ENCODE measurements at places on chromosomes 2 and 18.

DNA sequence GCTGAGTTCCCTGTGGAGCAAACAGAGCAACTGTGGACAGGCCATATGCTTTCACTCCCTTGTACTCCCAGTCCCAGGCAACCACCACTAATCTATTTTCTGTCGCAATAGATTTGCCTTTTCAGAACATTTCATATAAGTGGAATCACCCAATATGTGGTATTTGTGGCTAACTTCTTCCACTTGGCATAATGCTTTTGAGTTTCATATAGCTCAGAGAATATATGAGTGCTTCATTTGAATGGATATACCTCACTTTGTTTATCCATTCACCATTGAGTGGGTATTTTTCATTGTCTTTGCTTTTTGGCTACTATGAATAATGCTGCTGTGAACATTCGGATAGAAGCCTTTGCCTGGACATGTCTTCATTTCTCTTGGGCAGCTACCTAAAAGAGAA is 151.9 kb downstream of the CERS6 start:
- no peak for DNase-seq

GRCh38 chr2:147149575-147150240 is 695.1 kb upstream of the ACVR2A start:
- no peak for DNase-seq

DNA sequence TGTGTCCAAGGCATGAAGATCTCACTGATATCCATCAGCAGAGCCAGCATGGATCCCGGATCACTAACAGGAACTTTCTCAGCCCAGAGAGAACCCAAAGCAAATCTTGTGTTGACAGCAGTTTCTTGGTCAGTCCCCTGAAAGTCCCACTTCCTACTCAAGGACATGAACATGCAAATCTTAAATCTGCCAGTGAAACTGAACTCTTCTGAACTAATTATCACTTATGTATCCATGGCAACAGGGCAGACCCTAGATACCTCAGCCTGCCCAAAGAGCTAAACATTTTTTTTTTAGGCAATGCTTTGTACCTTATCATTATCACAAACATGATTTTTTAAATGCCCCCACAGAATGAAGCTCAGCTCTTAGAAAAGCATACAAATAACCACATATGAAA is 127.8 kb upstream of the DDX18 start:
- no peak for DNase-seq

GRCh38 chr2:226798422-226799210 is 1.0 kb downstream of the IRS1 start:
- DNase-seq, result no peak

- no peak for DNase-seq
These were observed 34.3 kb downstream of the LPIN2 start for GRCh38 chr18:2978661-2979106.

GRCh38 chr18:45826084-45826483 is 609 bp downstream of the SIGLEC15 start:
- no peak for DNase-seq

- DNase-seq, result no peak
These were observed 121.1 kb upstream of the BCL2L11 start for GRCh38 chr2:110999626-111000025.

DNA sequence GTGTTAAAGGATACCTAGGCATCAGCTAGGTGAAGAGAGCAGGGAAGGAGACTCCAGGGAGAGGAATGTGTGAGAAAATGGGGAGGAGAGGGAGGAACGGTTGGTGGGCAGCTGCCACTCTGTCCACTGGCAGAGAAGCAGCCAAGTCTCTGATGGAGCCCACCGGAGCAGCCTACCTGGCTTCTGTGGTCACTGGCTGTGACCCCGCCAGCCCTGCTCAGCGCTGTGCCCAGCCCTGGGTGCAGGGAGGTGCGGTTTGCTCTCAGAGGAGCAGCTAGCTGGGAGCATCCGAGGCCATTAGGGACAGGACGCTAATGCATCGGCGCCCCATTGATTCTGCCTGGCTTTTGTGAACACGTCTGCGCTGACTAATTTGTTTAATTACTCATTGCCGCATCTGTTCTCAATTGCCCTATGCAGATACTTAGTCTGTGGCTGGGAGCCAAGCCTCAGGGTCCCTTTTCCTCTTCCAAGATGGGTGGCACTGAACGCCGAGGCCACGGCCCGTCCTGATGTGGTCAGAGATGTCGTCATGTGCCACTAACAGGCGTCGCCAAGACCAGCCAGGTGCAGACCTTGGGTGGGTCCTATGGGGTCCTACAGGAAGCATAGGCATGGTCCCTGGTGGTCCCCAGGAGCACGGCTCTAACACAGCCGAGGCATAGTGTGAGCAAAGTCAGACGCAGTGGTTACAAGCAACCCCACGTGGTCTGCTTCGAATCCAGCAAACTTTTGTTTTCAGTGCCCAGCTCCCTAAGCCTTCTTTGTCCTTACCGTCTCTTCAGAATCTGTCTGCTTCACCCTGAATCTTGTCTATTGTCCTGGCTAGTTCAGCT is 82.0 kb downstream of the RRM2 start:
- no peak for DNase-seq

GRCh38 chr2:188518381-188518780 is 226.7 kb downstream of the GULP1 start:
- DNase-seq, result no peak

GRCh38 chr2:95384854-95385569 is 17.5 kb upstream of the FAHD2A start:
- no peak for DNase-seq

DNA sequence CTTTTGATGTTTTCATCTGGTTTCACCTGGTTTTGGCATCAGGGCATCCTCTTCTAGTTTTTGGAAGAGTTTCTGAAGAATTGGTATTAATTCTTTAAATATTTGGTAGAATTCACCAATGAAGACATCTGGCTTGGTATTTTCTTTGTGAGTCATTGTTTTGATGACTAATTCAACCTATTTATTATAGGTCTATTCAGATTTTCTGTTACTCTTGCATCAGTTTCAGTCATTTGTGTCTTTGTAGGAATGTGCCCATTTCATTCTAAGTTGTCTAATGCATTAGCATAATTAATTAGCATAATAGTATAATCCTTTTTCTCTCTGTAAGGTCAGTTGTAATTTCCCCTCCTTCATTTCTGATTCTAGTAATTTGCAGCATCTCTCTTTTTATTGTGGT is 8.0 kb downstream of the GNLY start:
- DNase-seq, result no peak

DNA sequence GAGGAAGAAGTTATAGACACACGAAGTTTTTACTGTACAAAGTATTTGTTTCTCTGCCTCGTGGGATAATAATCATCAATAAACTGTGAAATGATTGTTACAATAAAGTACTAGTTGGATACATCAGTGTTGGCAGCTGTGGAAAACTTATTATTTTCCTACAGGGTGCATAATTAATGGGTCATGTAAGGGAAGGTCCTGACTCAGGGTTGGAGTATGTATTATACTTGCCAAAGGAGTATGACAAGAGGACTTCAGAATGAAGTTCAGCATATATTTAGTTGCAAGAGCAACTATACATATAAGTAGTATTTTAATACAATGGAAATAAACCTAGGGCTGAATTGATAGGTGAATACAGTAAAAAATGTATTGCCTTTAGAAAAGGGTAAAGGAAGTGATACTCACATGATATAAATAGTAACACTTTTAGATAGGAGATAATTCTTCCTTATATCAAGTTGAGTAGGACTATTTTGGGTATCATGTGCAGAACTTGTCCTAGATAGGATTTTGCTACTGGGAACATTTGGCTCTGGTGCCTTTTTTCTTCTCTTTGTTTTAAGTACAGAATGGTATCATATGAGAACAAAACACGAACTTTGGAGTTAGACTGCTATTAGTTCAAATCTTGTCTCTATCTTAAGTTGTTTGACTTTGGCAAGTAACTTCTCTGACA is 79.1 kb downstream of the PLCL1 start:
- DNase-seq, result no peak

DNA sequence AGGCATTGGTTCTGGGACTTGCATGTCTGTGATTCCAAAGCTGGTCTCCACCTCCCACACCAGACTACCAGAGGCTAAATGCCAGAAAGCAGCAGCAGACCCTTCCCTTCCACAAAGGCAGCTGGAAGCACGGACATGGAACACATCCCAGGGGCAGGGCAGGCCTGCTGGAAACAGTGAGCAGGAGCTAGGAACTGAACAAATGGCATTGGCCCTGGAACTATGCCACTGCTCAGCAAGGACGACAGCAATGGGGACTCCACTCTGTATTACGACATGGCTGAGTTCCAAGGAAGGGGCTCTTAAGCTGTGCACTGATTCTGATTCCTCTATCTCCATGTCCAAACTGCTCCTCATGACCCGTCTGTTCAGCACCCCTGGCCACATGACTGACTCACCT is 77.8 kb upstream of the TFCP2L1 start:
- no peak for DNase-seq

DNA sequence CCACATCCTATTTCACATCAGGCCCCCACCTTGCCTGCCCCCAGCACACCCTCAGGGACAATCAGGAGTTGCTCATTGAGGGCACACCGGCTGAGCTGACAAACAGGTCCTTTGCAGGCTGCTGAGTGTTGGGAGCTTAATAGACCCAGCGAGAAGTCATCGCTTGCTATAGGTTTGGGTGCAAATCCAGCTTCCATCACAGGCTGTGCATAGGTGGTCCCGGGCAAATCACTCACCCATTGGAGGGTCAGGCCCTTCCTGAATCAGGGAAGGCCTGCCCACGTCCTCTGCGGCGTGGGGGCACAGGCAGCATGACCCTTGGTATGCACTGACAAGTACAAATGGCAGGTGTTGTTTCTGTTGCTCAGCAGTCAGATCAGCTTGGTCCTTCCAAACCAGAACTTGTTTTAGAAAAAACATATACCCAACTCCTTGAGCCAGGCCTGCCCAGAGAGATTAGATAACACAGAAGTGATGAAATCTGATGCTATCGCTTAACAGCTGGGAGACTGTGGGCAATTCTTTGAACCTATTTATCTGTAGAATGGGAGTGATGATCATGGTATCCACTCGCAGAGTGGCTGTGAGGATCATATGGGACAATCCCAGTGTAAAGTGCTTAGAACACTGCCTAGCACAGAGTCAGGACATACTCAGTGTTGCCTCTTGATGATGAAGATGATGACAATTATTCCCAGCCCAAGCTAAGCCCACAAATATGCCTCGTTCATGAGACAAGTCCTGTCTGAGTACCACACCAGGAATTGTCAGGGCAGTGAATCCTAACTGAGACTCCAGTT is 34.9 kb downstream of the SMAD7 start:
- no peak for DNase-seq

GRCh38 chr18:74840492-74841167 is 243.0 kb downstream of the ZNF407 start:
- DNase-seq, result no peak

- DNase-seq, result peak; percentile 27
These were observed 3.5 kb upstream of the EMILIN1 start for GRCh38 chr2:27074738-27075565.

DNA sequence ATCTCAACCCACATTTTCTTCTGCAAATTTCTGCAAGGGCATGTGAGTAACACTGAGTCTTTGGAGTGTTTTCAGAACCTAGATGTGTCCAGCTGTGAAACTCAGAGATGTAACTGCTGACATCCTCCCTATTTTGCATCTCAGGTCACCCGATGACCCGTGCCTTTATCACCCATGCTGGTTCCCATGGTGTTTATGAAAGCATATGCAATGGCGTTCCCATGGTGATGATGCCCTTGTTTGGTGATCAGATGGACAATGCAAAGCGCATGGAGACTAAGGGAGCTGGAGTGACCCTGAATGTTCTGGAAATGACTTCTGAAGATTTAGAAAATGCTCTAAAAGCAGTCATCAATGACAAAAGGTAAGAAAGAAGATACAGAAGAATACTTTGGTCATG is 8.0 kb downstream of the UGT1A1 start:
- no peak for DNase-seq

- no peak for DNase-seq
These were observed 55.6 kb downstream of the CCDC85A start for GRCh38 chr2:56239437-56239836.

DNA sequence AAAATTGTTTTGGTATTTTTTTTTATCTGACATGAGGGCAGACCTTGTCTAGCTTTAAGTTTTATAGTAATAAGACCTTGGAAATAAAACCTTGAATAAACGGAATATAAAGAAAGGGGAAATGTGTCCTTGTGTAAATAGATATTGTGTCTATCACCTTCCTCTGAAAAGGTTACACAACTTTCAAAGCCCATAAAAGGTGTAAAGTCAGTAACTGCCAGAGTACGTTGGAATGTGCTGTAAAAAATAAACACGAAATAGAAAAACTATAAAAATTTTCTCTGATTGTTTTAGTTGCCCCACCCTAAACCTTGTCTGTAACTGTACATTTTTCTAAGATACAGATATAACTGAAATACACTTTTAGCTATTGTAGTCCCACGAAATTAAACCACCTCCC is 82.3 kb downstream of the ZEB2 start:
- DNase-seq, result no peak

DNA sequence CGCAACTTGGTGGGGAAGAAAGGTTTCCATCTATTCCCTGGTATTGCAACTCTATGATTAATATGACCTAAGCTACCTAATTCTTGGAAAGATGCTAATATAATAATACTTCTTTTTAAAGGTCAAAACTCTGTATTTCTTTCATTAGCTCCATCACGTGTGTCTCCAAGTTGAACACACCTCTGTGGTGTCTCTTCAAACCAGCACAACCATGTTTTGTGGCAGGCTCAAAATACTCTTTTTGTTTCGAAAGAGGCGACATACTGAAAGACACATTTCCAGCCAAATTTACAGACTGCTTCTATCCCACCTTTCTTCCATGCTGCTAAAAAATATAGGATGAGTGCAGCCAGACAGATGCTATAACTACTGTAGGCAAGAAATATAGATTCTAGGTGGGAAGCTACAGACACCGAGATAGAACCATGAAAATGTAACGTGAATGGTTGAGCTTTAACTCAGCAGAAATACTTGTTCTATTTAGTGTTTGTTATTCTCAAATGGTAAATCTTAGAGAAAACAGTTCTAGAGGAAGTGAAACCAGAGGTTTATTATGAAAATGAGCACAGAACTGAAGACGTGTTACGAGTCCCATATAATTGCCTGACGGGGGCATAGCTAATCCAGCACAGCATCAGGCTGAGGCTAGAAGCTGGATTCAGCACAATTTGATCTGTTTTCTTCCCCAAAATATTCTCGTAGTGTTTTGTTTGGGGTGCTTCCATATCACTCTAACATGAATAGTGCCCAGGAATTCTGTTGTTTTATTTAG is 991.5 kb upstream of the FANCL start:
- no peak for DNase-seq

Measured in NCI-H345 (cell line).